ENCODE measurements at places on chromosomes 12 and 14.

DNA sequence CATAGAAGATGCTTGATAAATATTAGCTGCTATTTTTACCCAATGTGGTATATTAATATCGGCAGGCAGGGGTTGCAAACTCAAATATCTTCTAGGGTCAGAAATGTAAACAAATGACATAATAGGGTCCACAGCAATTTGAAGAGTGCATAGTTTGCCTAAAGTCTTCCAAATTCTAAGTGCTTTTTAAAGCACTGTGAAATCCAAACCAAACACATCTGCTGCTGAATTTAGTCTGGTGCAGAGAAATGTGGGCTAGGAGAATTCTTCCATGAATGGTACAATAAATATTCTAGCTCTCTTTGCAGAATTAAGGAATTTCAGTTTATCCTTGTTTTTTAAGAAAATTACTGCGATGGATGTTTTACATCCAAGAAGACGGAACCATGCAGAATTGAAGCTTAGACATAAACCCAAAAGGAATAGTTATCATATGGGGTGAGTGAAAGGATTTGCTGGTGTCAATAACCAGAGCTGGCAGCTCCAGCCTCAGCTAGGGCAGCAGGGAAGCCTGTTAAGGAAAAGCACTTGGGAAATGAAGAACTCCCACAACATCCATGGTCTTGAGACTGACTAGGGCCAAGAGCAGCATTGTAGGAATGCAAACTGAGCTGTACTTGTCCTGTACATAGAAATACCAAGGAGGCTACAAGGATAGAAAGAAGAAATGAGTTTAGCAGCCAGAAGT, 65.5 kb downstream of the PTPRR start:
- DNase-seq: no peak

DNA sequence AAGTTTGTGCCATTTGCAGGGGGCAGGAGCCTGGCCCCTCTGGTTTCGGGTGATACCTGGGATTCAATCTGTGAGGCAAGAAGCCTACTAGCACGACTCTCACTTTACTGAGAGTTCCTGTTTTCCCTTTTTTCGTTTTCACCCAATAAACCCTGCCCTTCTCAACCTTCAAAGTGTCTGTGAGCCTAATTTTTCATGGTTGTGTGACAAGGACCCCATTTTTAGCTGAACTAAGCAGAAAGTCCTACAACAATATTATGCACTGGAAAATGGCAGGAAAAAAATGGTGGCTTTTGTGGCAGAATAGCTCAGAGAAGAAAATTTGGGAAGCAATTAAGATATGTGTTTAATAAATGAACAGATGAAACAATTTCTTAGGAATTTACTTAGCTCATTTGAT, 432.1 kb downstream of the C12orf50 start:
- DNase-seq: no peak

- no peak for DNase-seq
Observed at GRCh38 chr14:28982228-28982627, 215.6 kb downstream of the FOXG1 start.

DNA sequence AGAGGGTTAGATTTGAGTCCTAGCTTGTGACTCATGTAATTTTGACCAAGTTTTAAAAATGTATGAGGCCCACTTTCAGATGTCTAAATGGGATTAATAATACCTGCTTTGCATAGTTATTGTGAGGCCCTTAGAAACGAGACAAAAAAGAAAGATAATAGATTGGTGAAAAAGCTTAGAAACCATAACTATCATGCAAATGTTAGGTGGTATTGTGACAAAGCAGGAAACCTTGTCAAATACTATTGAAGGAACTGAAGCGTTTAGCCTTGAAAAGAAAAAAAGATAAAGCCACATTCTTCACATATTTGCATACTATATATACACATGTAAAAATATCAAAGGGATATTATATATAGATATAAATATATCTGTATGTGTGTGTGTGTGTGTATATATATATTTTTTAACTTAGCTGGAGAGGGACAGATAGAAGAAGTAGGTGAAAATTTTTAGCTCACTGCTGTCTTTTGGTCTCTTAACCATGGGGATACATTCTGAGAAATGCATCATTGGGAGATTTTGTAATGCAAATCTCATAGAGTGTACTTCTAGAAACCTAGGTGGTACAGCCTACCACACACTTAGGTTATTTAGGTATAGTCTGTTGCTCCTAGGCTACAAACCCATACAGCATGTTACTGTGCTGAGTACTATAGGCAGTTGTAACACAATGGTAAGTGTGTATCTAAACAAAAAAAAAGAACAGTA, 270.3 kb downstream of the CCDC91 start:
- no peak for DNase-seq

- no peak for DNase-seq
Observed at GRCh38 chr14:106845286-106846087, 1319.1 kb downstream of the TMEM121 start.

DNA sequence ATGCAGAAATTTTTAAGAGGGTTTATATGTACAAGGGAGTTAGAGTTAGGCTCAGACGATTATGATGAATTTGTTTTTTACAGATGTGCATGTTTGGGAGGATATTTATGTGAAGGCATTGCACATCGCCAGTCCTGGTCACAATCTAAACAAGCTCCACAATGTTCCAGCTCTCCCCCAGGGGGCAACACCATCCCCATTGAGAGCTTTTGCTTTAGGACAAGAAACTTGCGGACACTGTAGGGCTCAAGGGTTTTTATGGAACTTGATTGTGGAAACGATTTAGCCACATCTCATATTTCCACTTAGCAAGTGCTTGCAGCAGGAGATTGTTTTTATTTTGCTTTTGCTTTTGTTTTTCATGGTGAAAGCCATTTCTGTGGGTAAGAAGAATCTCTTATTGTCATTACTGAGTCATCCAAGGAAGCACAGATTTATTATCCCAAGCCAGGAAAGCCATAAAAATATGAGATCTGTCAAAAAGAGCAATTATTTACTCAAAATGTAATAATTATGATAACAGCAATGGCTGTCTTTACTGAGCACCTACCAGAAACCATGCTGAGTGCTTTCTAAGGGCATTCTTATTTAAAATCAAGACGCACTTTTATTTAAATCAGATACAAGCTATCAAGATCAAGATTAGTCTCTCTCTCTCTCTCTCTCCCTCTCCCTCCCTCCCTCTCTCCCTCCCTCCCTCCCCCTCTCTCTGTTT, 276.7 kb upstream of the SRRM4 start:
- no peak for DNase-seq

DNA sequence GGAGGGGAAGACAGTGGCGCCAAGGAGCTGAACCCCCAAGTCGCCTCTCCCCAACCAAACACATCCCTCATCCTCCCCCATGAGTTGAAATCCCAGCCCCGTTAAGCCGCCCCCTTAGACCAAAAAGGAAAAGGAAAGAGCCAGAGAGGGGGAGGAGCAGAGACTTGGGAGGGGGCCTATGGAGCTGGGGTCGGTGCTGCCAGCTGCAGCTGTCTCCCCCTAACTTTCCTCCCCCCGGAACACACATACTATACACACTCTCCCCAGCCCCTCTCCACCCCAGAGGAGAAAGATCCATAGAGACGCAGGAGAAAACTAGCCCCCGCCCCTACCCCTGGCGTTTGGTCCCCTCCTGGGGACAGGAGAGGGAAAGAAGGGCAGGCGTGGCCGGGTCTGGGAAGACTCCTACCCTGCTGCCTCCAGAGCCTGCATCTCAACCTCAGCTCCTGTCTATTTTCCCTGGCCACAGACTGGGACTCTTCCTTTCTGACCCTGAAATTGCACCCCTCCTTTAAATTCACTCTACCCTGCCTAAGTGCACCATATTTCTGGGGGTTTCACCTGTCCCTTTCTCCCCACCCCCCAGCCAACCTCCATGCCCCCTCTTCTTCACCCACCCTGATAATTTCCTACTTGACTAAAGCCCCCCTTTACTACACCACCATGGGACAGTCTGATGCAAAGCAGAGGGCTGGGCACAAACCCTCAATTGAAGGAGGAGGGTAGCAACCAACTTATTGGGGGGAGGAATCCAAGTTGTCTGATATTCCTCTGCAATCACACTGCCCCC, 1.7 kb upstream of the HOXC9 start:
- no peak for DNase-seq

DNA sequence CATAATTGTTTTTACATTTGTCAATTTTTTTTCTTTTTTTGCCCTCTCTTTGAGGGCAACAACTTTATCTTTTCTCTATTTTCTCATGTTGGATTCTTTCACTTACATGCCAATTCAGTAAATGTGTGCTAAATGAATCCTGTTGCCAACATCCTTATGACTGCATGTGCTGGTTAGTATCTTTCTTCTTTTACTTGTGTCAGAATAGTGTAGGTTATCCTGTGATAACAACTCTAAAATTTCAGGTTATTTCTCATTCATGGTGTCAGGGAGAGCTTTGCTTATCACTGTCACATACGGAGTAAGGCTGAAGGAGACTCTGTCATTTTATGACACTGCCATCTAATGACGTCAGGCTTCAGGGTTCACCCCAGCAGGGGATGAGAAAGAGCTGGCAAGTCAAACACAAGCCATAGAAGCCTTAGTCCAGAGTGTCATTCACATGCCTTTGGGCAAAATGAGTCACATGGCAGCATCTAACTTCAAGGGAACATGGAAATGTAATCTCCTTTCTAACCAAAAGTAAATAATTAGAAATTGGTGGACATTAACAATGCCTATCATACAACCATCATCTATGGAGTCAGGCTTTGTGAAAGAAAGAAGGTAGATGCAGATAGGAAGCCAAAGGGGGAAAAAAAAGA, 242.5 kb upstream of the ATP2B1 start:
- no peak for DNase-seq

- DNase-seq: no peak
Observed at GRCh38 chr12:41250748-41251147, 62.6 kb downstream of the PDZRN4 start.

- no peak for DNase-seq
Observed at GRCh38 chr12:66367015-66367667, 64.8 kb downstream of the HELB start.

GRCh38 chr14:99627510-99628381, 17.2 kb upstream of the HHIPL1 start:
- no peak for DNase-seq

- DNase-seq: no peak
Observed at GRCh38 chr12:131747276-131748177, 36.6 kb downstream of the SFSWAP start.

- DNase-seq: no peak
Observed at GRCh38 chr14:81432219-81432661, 32.1 kb upstream of the STON2 start.

DNA sequence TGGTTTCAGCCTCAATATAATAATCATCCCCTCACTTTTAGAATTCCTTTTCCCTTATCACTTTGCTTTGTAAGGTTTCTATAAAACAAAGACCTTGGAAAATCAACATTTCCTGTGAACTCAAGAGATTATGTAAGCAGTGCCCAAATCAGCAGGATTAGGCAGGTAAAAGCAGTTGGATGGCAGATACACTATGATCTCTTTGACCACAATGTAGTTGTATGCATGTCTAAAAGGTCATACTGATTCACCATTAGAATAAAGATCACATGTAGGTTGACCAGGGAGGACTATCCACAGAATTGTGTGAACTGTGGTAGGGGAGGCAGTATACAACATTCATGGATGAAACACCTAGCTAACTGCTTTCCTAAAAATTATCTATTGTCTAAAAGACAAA, 57.5 kb downstream of the DENND5B start:
- no peak for DNase-seq

- no peak for DNase-seq
Observed at GRCh38 chr14:88790501-88791251, 2.1 kb downstream of the EML5 start.

- DNase-seq: peak; percentile 62
Observed at GRCh38 chr14:79947440-79948054, 263.8 kb downstream of the DIO2 start.

DNA sequence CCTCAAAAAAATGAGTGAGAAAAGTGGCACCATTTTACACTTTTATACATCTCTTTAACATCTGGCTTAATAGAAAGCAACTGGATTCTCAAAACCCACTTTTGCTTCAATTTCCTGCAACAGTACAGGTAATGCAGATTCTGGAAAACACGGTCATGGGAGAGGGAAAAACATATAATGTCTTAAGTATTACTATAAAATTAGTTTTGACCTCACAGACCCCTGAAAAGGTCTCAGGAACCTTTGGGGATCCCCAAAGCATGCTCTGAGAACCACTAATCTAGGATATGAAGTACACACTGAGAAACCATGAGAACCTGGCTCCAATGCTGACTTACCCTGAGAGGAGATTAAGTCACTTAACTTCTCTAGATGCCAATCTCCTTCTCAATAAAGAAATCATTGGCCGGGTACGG, 64.7 kb downstream of the PPP2R5E start:
- no peak for DNase-seq

- DNase-seq: no peak
Observed at GRCh38 chr14:88229428-88229827, 93.6 kb downstream of the KCNK10 start.

DNA sequence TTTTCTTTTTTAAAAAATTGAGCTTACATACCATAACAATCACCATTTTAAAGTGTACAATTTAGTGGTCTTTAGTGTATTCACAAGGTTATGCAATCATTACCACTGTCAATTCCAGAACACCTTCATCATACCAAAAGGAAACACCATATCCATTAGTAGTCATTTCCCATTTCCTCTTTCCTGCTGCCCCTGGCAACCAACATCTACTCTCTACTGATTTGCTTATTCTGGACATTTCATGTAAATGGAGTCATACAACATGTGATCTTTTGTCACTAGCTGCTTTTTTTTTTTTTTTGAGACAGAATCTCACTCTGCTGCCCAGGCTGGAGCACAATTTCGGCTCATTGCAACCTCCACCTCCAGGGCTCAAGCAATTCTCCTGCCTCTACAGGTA, 66.8 kb upstream of the CFL2 start:
- DNase-seq: no peak

GRCh38 chr12:65895759-65896656, 71.7 kb downstream of the HMGA2 start:
- DNase-seq: no peak

DNA sequence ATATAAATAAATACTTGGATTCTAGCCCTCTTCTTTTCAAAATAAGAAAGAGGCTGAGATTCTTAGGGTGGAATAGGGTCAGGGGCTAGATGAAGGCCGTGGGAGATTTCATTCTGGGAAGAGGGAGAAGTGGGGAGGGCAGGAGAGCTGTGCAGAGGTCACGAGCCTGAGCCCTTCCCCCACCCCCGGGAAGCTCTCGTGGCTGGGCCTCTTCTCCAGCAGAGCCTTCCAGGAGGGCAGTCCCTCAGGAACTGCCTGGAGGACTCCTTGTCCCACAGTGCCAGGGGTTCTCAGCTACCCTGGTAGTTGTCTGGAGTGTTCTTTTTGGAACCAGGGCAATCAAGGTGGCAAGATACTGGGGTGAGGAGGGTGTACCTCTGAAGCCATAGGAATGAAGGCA, 94.0 kb downstream of the ESR2 start:
- no peak for DNase-seq

- peak; percentile 58 for DNase-seq
Observed at GRCh38 chr12:15931590-15932053, 20.5 kb downstream of the DERA start.

DNA sequence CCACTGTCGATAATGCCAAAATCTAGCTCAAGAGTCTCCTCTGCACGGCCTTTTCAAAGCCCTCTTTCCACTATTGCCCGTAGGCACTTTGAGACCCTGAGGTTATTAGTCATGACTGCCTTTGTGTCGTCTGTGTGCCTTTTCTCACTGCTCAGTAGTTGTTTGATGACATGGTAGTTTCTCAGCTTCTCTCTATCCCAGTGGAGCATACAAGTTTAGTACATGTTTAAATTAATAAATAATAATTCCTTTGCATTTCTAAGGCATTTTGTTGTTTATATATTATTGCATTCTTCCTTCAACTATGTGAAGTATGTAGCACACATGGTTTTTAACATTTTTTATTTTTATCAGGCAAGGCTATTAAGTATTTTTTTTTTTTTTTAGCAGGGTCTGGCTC, 458.1 kb downstream of the PCNX1 start:
- DNase-seq: no peak

- no peak for DNase-seq
Observed at GRCh38 chr12:105296116-105297089, 34.1 kb upstream of the C12orf75 start.
